PC-3 (cell line): ENCODE measurements at places on chromosomes 7 and 10.
A peak's percentile ranks its signal among the peaks of the same experiment; 100 is the strongest.

DNA sequence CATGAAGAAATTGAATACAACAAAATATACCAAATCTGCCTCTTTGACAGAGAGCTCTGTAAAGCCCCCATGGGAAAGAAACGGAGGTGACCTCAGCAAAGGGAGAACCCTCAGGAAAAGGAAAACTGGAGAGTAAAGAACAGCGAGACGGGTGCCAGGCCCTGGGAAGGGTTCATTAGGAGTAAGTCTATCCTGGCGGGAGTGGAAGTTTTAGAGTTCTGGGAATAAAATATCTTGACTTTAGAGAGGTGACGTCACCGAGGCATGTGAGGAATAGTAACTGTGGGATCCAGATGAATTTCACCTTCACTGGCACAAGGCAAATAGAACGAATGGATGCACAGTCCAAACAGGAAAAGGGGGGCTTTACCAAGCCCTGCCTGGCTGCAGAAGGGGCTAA is 362.8 kb upstream of the IGFBP3 start:
- DNase-seq = no peak

GRCh38 chr7:41139789-41140188 is 563.1 kb downstream of the INHBA start:
- DNase-seq = no peak

GRCh38 chr10:5654218-5654755 is 12.1 kb downstream of the ASB13 start:
- DNase-seq = peak; percentile 10

GRCh38 chr10:122531939-122532338 is 28.6 kb upstream of the DMBT1 start:
- DNase-seq = peak; percentile 18

DNA sequence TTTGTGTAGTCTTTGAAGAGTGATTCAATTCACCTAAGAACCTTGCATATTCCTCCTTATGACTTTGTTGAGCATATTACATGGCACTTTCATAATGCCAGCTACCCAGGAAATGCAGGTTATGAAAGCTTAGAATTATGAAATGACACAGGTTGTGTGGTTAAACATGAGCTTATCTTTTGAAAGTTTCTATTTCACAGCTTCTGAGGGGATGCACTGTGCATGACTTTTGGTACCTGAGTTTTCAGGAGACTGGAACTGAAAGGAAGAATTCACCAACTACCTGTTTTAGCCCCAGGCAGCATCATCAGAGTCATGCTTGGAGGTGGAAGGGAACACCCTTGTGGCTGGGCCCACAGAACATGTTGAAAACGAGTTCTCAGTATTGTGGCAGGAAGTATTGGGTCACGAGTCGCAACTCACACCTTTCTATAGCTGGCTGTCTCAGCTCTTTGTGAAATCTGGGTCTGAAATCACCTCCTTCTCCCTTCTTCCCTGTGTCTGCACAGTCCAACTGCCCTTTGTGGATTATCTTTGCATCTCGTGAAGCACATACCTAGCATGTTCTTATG is 228.2 kb downstream of the PTEN start:
- DNase-seq = no peak

DNA sequence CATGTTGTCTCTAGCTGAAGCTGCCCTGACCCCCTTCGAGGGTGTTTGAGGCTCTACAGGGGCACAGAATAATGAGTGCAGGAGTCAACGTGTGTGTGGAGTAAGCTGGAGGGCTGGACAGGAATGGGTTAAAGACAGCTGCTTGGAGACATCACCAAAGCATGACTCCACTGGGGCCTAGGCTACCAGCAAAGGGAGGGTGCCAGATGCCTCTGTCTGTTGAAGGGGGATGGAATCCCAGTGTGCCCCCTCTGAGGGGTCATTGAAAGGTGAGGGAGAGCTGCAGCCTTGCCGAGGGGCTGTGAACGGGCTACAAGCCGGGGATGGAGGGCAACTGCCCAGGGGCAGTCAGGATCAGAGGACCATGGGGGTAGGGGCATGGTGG is 51.7 kb upstream of the PODXL start:
- DNase-seq = no peak

- no peak for DNase-seq
Observed at GRCh38 chr10:14519785-14520184, 189.1 kb upstream of the FRMD4A start.
